Memory B cell (primary cell): ENCODE measurements at places on chromosomes 13 and 19.

GRCh38 chr13:51955281-51955771 is 55.9 kb downstream of the ATP7B start:
- DNase-seq: no peak

- peak; percentile 44 for DNase-seq
Measured at GRCh38 chr13:73835138-73835721, 299.0 kb downstream of the KLF12 start.

DNA sequence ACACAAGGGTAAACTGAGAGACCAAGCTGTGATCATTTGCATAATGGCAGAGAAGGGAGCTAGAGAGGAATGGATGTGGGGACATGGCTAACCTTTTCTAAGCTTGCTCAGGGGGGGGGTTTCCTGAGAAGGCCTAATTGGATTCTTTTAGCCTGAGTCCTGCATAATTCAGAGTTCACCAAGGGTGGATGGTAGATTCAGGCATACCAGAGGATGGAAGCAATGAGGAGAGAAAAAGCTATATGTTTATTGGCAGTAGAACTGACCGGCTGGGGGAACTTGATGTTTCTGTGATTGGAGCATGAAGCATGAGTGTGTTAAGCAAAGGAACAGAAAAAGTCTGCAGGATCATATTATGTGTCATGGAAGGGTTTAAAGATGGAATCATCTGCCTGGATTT is 65.9 kb upstream of the KLF12 start:
- no peak for DNase-seq

DNA sequence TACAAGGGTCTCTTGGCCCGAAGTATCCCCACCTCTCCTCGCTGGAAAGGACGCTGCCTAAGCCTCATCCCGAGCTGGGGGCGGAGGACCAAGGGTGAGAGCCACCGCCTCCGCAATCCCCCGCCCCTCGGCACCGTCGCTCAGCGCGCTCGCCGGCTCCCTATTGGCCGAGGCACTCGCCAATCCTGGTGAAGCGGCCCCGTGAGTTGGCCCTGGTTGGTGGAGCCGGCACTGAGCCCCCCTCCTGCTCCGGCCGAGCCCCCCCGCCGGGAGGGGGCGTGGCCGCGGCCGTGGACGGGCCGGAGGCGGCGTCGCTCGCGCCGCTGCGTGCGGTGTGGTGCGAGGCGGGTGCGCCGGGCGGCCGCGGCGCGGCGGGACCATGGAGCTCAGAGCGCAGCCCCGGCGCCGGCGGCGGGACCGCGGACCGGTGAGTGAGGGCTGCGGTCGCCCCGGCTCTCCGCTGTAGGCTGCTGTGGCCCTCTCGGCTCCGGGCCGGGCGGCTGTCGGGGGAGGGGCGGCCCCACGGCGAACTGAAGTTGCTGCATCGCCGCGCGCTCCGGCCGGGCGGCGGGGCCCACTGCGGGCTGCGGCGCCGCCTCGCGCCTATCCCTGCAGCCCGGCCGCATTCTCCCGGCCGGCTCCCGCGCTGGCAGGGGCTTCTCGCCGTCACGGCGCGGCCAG is at the start of gene WASF3:
WASF3 (plus strand) TSS at position 291 of the 681 bp plus-strand sequence. CDS start 84,588 bp downstream, outside the sequence.
- peak; percentile 16 for DNase-seq

- DNase-seq: no peak
Measured at GRCh38 chr13:98784666-98785065, 32.2 kb upstream of the SLC15A1 start.

GRCh38 chr13:67318860-67319259 is 88.7 kb upstream of the PCDH9 start:
- DNase-seq: no peak

GRCh38 chr13:110957181-110957884 is 42.5 kb upstream of the ANKRD10 start:
- no peak for DNase-seq

DNA sequence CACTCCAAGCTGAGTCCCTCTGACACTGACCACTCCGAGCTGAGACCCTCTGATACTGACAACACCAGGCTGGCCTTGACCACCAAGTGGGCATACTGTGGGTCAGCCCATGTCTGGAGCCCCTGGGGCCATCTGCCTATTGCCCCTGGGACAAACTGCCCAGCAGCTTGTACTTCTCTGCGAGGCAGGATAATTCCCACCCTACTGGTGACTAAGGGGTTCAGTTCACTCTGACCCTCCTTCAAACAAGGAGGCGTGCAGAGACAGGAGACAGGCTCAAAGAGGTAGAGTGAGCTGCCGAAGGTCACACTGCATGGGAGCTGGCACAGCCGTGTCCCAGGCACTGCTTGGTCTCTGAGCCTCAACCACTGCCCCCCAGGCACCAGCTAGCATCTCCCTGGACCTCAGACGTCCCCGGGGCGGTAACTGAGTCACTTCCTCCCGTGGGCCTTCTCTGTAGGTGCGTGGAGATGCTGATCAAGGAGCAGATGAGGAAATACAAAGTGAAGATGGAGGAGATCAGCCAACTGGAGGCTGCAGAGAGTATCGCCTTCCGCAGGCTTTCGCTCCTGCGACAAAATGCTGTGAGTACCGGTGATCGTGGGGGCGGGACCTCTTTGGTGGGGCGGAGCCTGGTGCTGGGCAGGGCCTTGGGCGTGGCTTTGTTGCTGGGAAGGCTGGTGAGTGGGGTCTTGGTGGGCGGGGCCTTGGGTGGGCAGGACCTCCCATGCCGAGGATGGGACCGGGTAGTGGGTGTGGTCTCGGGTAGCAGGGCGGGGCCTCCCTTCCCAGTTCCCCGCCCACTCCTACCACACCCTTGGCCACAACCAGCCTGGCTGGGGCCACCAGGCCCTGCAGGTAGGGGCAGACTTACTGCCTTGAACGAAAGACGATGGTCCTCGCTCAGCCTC is 5.8 kb upstream of the USE1 start:
- peak; percentile 32 for DNase-seq

DNA sequence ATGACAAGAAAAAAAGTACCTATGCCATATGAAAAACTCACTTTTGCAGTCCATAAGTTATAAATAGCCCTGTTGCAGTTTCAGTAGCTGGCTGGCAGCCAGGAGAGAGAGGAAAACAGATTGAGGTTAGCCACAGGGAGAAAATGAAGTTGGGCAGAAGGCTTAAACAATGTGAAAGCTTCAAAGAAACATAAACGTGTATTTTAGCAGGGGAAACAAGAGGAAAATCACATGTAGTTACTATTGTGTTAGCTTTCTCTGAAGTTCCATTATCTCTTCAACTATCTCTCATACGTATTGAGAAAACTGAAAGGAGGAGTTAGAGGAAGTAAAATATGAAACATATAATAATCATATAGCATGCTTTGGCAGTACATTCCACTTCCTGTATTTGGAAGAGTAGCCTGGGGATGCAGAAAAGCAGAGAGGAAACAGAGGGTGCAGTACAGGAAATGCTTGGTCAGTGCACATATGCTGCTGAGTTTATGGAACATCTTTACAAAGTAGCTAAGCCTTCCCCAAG is 1551.1 kb downstream of the EFNB2 start:
- DNase-seq: no peak

DNA sequence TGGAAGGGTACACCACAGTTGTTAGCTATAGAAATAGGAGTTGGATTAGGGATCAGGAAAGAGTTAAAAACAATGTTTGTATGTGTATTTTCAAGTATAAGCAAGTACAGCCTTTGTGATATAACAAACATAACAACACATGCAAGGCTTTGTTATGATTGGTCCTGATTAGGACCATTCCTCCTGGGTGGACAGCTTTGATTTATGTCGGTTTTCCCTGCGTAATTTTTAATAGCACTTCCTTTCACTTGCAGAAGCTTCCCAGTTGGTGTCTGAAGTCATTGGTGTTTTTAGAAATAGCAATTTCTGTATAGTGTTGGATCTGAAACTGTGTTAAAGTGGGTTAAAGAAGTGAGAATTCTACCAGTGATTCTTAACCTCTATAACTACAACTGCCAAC is 10.0 kb downstream of the FNDC3A start:
- no peak for DNase-seq

- no peak for DNase-seq
Measured at GRCh38 chr19:46730595-46730994, 13.7 kb upstream of the PRKD2 start.

DNA sequence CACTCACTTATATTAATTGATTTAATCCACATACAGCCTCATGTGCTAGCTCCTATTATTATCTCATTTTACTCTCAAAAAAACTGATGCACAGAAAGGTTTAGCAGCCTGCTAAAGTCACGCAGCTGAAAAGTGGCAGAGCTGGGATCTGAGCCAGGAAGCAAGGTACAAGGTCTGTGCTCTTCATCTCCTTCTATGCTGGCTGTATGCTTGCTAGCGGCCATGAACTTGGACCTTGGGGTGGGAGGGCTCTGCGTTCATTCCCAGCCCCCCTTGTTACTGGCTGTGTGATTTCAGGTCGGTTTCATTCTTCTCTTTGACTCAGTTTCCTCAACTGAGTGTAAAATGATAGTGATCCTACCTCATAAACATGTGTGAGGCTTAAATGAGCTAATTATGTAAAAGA is 69.8 kb downstream of the ALOX5AP start:
- no peak for DNase-seq
